SW 1271 (cell line): ENCODE measurements at places on chromosomes 11 and 22.

GRCh38 chr11:31259797-31260196, 109.7 kb downstream of the DCDC1 start:
- no peak for DNase-seq

DNA sequence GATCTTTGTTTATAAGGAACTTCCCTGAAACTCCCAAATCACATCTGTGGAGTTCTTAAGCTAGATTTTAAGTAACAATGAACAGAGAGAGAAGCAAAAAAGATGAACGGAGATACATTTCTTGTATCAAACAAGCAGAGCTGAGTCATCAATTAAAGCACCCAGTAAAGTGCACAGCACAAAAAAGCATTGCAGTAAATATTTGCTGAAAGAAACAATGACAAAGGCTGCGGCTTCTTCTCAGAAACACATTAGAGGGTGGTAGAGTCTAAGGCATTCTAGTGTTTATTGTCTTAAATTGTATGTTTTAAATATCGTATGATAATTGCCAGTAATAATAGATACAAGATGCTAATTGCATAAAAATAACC, 941.6 kb upstream of the CHORDC1 start:
- no peak for DNase-seq

GRCh38 chr11:106827687-106828086, 190.6 kb downstream of the GUCY1A2 start:
- DNase-seq = no peak

GRCh38 chr11:2002807-2003206, 5.2 kb upstream of the H19 start:
- DNase-seq = no peak

DNA sequence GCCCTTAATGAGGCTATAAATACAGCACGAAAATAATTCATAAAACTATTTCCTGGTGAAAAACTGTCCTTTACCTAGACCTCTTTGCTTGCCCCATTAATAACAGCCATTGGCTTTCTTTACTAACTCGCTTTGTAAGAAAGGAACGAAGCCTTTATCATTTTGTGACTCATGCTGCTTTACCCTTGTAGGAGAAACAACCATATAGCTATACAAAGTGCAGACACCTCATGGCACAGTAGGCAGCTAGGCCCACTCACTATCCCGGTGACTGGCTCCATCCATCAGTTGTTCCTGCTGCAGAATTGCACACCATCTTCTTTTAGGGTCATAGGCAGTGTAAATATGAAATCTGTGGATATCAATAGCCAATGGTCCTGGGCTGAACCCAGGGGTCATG, 85.8 kb downstream of the LDLRAD3 start:
- no peak for DNase-seq

GRCh38 chr22:43053176-43053575, 36.0 kb downstream of the TTLL1 start:
- DNase-seq = no peak

DNA sequence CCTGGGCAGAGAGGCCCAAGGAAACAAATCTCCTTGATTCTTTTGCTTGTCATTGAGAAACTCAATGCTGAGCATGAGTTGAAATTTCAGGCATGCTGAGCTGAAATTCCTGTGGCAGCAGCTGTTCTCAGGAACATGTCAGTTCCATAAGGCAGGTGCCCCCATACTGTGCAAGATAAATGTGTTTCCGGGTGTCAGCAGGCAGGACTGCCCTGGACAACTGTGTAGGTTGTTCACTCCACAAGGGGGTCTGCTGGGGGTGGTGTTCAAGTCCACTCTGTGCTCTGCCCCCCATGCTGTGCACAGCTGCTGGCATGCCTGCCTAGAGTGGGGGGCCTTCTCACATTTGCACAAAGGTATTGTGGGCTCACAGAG, 133.7 kb downstream of the CTTN start:
- no peak for DNase-seq

GRCh38 chr11:1353383-1354124, 36.2 kb upstream of the BRSK2 start:
- DNase-seq = no peak
